Colonic mucosa (tissue), 4 donors: ENCODE measurements at places on chromosomes 16 and 17. TPM values are rescaled to one million over a fixed set of nuclear protein-coding genes. Genes with fewer than 3 reads are reported as not detected.

DNA sequence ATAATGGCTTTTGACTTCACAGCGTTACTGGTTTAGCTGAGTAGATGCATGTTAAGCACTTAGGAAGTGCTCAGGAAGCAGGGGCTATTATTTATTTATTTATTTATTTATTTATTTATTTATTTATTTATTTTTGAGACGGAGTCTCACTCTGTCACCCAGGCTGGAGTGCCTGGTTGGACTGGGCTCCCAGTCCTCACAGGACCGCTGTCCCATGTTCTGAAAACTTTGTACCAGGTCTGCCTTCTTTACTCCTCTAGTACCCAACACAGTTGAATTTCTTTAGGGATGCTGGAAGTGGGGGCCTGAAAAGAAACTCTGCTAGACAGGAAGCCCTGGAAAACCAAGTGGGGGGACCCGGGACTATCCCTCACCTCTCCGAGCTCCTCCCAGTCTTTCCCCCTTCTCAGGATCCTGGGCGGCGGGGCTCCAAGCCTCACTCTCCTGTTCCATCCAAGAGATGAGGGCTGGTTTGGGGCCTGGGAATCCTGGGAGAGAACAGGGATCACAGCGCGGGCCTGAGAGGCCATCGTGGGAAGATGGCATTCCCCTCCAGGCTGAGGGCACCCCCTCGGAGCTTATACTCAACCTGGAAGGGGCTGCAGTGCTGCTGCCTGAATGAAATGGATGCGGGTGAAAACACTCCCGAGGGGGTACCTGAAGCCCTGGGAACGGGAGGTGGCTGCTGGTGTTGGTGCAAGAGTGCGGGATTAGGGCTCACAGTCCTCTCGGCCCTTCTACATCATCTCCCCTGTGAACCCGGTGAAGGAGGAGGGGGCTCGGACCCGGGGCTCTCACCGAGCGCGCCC, 674 bp downstream of the ZNF688 start:
- peak overlapping the region; percentile 99 for H3K27ac ChIP-seq
- H3K4me1 ChIP-seq: peaks cover 5% of the 10 kb centered on the region
- no peak for DNase-seq

DNA sequence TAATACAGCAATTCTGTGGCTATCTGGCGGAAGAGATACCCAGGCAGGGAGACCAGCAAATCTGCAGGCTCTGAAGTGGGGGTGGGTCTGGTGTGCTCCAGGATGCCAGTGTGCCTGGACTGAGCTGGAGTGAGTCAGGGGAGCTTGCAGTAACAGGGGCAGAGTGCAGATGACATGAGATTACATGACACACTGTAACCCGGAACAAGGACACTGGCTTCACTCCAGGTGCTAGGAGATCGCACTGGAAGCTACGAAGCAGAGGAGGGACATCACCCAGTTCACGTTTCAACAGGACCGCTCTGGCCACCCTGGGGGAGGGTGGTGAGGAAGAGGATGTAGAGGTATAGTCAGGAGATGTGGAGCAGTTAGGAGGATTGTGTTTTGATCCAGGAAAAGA, 475.6 kb downstream of the CDH13 start:
- no peaks in the 10 kb centered on the region for H3K27me3 ChIP-seq
- H3K4me3 ChIP-seq: no peak overlapping the region
- no peaks in the 10 kb centered on the region for H3K4me1 ChIP-seq
- no peaks in the 10 kb centered on the region for H3K36me3 ChIP-seq

DNA sequence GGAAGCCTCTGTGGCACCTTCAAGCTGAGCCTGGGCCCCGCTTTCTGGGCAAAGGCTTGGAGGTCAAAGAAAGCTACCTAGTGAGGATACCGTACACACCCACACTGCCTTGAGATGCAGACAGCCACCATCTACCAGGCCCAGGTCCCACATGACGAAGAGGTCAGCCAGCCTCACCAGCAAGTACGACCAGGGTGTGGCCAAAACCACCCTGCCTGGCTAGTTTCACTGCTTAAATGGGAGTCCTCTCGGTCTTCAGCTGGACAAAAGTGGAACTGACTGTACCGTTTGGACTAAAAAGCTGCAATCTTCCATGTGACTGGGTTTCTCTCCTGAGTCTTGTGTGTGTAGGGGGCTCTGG, 21.6 kb downstream of the VASN start:
- H3K4me1 ChIP-seq: no peaks in the 10 kb centered on the region
- H3K27ac ChIP-seq: no peak overlapping the region
- DNase-seq: no peak
- no peaks in the 10 kb centered on the region for H3K27me3 ChIP-seq
- H3K4me3 ChIP-seq: no peak overlapping the region

GRCh38 chr17:59607061-59607460, 12.6 kb upstream of the CLTC start:
- no peak overlapping the region for H3K4me3 ChIP-seq
- H3K4me1 ChIP-seq: no peaks in the 10 kb centered on the region
- no peak overlapping the region for H3K27ac ChIP-seq
- H3K27me3 ChIP-seq: no peaks in the 10 kb centered on the region

DNA sequence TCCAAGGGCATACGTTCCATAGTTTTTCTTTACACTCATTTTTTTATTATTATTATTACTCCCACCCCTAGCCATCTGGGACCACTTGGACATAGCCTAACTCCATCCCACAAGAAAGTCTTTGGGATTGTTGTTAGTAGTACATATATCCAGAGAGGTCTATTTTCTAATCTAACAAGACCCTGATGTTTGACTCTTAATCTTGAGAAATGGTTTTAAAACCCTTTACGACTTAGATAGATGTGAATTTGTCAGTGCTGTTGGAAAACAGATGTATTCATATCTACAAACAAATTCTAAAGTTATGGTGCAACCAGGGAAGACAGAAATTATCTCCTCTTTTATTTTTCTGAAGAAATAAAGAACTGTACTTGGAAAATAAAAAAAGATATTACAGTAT, 197.8 kb downstream of the CDH11 start:
- DNase-seq: no peak
- no peak overlapping the region for H3K4me3 ChIP-seq
- no peaks in the 10 kb centered on the region for H3K4me1 ChIP-seq
- H3K27ac ChIP-seq: no peak overlapping the region
- H3K36me3 ChIP-seq: no peaks in the 10 kb centered on the region

DNA sequence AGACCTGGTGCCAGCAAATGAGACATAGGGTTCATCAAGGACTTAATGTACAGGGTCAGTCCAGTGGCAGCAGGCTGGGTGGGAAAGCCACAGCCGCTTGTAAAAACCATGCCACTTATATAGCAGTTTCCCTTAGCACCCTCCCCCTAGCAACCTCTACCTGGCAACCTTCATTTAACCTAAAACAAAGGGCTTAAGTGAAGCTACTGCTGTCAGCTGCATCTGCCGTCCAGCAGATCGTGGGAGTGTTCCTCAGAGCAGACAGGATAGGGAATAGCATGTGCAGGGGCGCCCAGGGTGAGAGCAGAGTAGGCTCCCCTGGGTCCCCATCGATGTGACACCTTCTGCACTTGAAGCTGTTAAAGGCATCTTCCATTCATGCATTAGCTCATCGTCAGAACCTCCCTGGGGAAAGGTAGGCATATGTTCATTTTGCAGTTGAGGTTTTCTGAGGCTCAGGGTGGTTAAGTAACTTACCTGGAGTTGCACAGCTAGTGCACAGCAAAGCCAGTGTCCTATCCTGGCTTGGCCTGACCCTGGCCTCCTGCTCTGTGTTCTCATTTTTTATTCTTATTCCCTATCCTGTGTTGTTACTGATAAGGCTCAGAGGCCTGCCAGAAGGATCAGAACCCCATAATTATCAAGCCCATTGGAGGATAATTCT, 112.5 kb downstream of the SOCS1 start:
- no peaks in the 10 kb centered on the region for H3K27me3 ChIP-seq
- no peaks in the 10 kb centered on the region for H3K4me1 ChIP-seq
- H3K27ac ChIP-seq: no peak overlapping the region
- H3K36me3 ChIP-seq: no peaks in the 10 kb centered on the region
- DNase-seq: no peak
- H3K4me3 ChIP-seq: no peak overlapping the region

- no peaks in the 10 kb centered on the region for H3K4me1 ChIP-seq
- no peak overlapping the region for H3K4me3 ChIP-seq
Observed at GRCh38 chr16:49292413-49292812, 10.8 kb upstream of the CBLN1 start.

- H3K4me1 ChIP-seq: peaks cover 31% of the 10 kb centered on the region
- no peak for DNase-seq
- peak overlapping the region; percentile 10 for H3K27ac ChIP-seq
Observed at GRCh38 chr17:77456951-77457548, 316.3 kb downstream of the SEC14L1 start.

DNA sequence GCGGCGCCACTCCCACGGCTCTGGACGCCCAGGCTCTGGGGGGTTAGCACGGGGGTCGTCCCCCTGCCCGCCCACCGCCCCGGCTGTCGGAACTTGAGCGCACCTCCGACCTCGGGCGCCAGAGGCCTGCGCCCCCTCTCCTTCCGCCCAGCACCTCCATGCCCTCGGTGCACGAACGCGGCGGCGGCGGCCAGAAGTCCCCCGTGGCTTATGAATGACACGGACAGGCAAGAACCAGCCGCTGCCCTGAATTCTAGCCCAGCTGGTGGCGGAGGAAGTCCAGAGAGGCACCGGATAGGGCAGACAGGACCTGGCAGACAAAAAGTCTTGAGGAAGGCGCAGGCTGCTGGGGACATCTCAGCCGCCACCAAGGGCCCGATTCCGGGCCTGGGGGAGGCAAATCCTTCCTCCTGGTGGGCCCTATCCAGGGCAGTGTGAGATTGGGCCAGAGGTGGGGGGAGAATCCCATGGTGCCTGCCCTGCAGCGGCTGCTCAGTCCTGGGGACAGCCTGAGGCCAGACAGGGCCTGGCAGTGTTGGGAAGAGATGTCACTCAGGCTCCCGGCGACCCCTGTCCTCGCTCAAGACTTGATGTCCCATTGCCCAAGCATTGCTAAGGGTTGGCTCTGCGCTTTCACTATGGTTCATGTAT, 897 bp upstream of the CYGB start:
- peak overlapping the region; percentile 47 for H3K27ac ChIP-seq
- peak overlapping the region; percentile 31 for H3K4me3 ChIP-seq
- H3K27me3 ChIP-seq: peaks cover 24% of the 10 kb centered on the region
- H3K36me3 ChIP-seq: no peaks in the 10 kb centered on the region

GRCh38 chr16:55035956-55036355, 105.3 kb downstream of the IRX5 start:
- H3K4me3 ChIP-seq: no peak overlapping the region
- no peaks in the 10 kb centered on the region for H3K36me3 ChIP-seq
- H3K27me3 ChIP-seq: no peaks in the 10 kb centered on the region
- no peak for DNase-seq
- no peaks in the 10 kb centered on the region for H3K4me1 ChIP-seq

DNA sequence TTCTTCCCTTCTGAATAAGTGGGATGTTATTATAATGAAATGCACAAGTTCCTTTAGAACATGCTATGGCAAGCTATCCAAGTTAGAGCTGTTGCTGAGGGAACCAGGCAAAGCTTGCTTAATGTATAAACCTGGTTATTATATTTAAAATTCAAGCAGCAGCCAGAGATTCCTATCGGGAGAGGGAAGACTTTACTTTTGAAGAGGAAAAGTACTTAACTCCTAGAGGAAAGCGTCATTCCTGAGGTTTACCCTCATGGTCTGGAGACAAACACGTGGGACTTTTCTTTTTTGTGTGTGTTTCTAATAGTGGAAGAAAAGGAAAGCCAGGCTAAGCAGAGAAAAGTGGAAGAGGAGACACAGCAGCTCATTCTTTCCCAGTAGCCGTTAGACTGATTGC, 39.9 kb upstream of the MYH10 start:
- no peaks in the 10 kb centered on the region for H3K4me1 ChIP-seq
- no peak overlapping the region for H3K4me3 ChIP-seq
- no peaks in the 10 kb centered on the region for H3K27me3 ChIP-seq
- no peaks in the 10 kb centered on the region for H3K36me3 ChIP-seq
- no peak overlapping the region for H3K27ac ChIP-seq

- no peak overlapping the region for H3K4me3 ChIP-seq
- H3K4me1 ChIP-seq: no peaks in the 10 kb centered on the region
- H3K36me3 ChIP-seq: no peaks in the 10 kb centered on the region
- DNase-seq: no peak
- H3K27ac ChIP-seq: no peak overlapping the region
Observed at GRCh38 chr16:30004424-30004776, 6.4 kb downstream of the DOC2A start.

DNA sequence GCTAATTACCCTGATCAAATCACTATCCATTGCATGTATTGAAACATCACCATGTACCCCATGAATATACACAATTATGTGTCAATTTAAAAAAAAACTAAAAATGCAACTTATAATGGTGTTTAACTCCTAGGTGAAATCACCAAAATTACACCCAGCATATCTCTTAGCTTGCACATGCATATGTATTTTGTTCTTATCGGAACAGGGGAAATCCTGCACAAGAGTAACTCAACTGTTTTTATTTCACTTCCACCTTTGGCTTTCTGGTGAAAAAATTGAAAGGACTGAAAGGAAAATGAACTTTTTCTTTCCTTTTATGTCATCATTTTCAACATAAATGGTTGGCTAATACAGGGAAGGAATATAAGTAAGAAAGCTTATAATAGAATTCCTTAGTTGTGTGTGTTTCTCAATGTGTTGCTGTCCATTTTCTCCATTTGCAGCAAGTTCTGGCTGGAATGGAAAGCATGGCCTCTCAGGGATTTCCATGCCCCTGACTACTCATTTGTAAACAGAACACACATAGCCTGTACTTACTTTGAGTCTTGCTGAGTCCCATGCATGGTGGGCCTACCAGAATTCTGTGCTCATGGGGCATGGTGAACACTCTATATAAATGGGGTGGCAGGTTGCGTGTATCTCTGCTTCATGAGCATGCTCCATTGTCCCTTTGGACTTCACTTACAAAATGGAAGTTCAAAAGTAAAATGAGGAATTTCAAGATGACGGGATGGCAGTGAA, 462.0 kb downstream of the HS3ST3B1 start:
- no peaks in the 10 kb centered on the region for H3K27me3 ChIP-seq
- no peak for DNase-seq
- no peaks in the 10 kb centered on the region for H3K36me3 ChIP-seq
- no peak overlapping the region for H3K4me3 ChIP-seq
- no peak overlapping the region for H3K27ac ChIP-seq
- no peaks in the 10 kb centered on the region for H3K4me1 ChIP-seq

DNA sequence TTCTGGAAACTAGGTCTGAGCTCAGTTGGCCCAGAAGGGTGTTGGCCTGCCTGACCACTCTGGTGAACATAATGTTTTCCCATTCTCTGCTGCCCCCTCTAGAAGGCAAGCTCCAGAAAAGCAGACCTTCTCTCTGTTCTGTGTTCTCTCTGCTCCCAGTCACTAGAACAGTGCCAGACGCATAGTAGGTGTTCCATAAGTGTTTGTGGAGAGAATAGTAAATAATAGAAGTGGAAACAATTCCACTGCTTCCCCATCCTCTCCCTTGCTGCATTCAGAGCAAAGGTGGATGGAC, 32.2 kb upstream of the ETV4 start:
- no peak for DNase-seq
- H3K36me3 ChIP-seq: no peaks in the 10 kb centered on the region
- no peak overlapping the region for H3K4me3 ChIP-seq

The LGALS3BP gene
- 635 TPM for total RNA-seq

The FOXN1 gene
- total RNA-seq: 0.32 TPM

The ITGB4 gene
- 272 TPM for total RNA-seq

The CYBC1 gene
- total RNA-seq: 58.4 TPM

The UNC45B gene
- total RNA-seq: not detected
